ENCODE measurements at places on chromosomes 4 and X. TPM values are rescaled to one million over a fixed set of nuclear protein-coding genes. Genes with fewer than 3 reads are reported as not detected.

Gene VSIG1
- 0.62 TPM for total RNA-seq

Gene FGFR3
- total RNA-seq = 32.3 TPM

Gene TNIP3
- total RNA-seq = 0.40 TPM

Gene GIMD1
- not detected for total RNA-seq

Gene GAGE12F
- total RNA-seq = 0.99 TPM

Gene IL3RA
- 6.7 TPM for total RNA-seq

Gene HERC6
- total RNA-seq = 6.3 TPM

Gene UGT2B15
- total RNA-seq = 50.8 TPM

Gene OTC
- 10.2 TPM for total RNA-seq

Gene PTPN13
- total RNA-seq = 4.2 TPM

Gene FGFRL1
- 34.7 TPM for total RNA-seq

Gene ARHGAP24
- 5.2 TPM for total RNA-seq

Gene GPM6B
- total RNA-seq = 8.6 TPM

Gene ASMT
- total RNA-seq = 0.27 TPM

Gene DCAF16
- 34.0 TPM for total RNA-seq

Gene CCDC110
- 3.6 TPM for total RNA-seq

Gene TLR2
- 2.0 TPM for total RNA-seq

Gene CDX4
- total RNA-seq = not detected

Gene KLHL13
- 2.7 TPM for total RNA-seq

Gene GLRB
- total RNA-seq = 0.42 TPM

Gene CENPI
- 16.1 TPM for total RNA-seq

Gene ANKRD37
- total RNA-seq = 12.7 TPM

Gene F8A3
- total RNA-seq = not detected

Gene RHOH
- 2.6 TPM for total RNA-seq

Gene TMPRSS11A
- not detected for total RNA-seq

Gene LETM1
- 76.2 TPM for total RNA-seq

Gene RNF150
- 6.9 TPM for total RNA-seq

Gene S100G
- total RNA-seq = not detected

Gene DCAF8L2
- not detected for total RNA-seq

Gene PF4V1
- not detected for total RNA-seq

Gene CLDN34
- total RNA-seq = 0.24 TPM

Gene FUNDC1
- 11.9 TPM for total RNA-seq

Gene FRG2
- total RNA-seq = not detected

Gene IGSF1
- total RNA-seq = 0.19 TPM

Gene ZDHHC15
- 0.35 TPM for total RNA-seq

Gene GPRASP1
- total RNA-seq = 3.7 TPM

Gene DUX4
- not detected for total RNA-seq

Gene CXorf65
- total RNA-seq = not detected

Gene IL15
- 4.9 TPM for total RNA-seq

Gene ASB12
- 0.88 TPM for total RNA-seq

Gene RBM46
- not detected for total RNA-seq

Gene SLC16A2
- 1.3 TPM for total RNA-seq

Gene NSDHL
- total RNA-seq = 28.8 TPM

Gene RNF128
- 41.5 TPM for total RNA-seq

Gene NHS
- 4.3 TPM for total RNA-seq

Gene PALLD
- 195 TPM for total RNA-seq

Gene MAMLD1
- total RNA-seq = 0.93 TPM

Gene CD40LG
- 0.69 TPM for total RNA-seq

Gene PDLIM5
- total RNA-seq = 168 TPM

Gene DUSP9
- 0.49 TPM for total RNA-seq

Gene ERCC6L
- total RNA-seq = 8.2 TPM

Gene SERTM2
- total RNA-seq = 0.05 TPM

Gene NWD2
- total RNA-seq = 0.42 TPM

Gene RAI2
- 1.7 TPM for total RNA-seq

Gene ADH7
- total RNA-seq = not detected

Measured in colonic mucosa (tissue), 4 donors.